Kidney (tissue), 22 donors: ENCODE measurements at places on chromosomes 11 and 22. TPM values are rescaled to one million over a fixed set of nuclear protein-coding genes. Genes with fewer than 3 reads are reported as not detected.

Gene YIF1A
- total RNA-seq = 92.1 TPM

Gene ACR
- total RNA-seq = 1.6 TPM

Gene ATP5MG
- 173 TPM for total RNA-seq

Gene PATE2
- total RNA-seq = not detected

Gene DEPDC7
- total RNA-seq = 2.4 TPM

Gene JAML
- 17.1 TPM for total RNA-seq

Gene MPZL3
- total RNA-seq = 10.0 TPM

Gene MMP12
- total RNA-seq = not detected

Gene APOBEC3B
- total RNA-seq = 2.7 TPM

Gene RIMBP3B
- 0.16 TPM for total RNA-seq

Gene MS4A4A
- total RNA-seq = 49.7 TPM

Gene RDX
- total RNA-seq = 97.3 TPM

Gene OR51A4
- total RNA-seq = not detected

Gene RIC3
- 30.7 TPM for total RNA-seq

Gene NELL1
- total RNA-seq = 0.31 TPM

Gene THY1
- total RNA-seq = 17.5 TPM

Gene TCN1
- total RNA-seq = 1.8 TPM

Gene PYGM
- 8.6 TPM for total RNA-seq

Gene OR4D5
- total RNA-seq = not detected

Gene CCDC116
- 0.22 TPM for total RNA-seq

Gene TMA7B
- total RNA-seq = 0.63 TPM

Gene ESAM
- 63.0 TPM for total RNA-seq

Gene TRIM49
- not detected for total RNA-seq

Gene IRAG1
- total RNA-seq = 38.1 TPM

Gene GUCY1A2
- 16.1 TPM for total RNA-seq

Gene FAM227A
- total RNA-seq = 3.4 TPM

Gene NDUFA6
- 69.0 TPM for total RNA-seq

Gene TNNT3
- total RNA-seq = 0.60 TPM

Gene UBE2L6
- total RNA-seq = 71.4 TPM

Gene MB
- total RNA-seq = not detected

Gene SF3A1
- total RNA-seq = 179 TPM

Gene INPP5J
- 6.2 TPM for total RNA-seq

Gene UPK3A
- total RNA-seq = not detected

Gene CD44
- 235 TPM for total RNA-seq

Gene GAS2L1
- total RNA-seq = 27.2 TPM

Gene FGF19
- not detected for total RNA-seq

Gene PTPRCAP
- 20.3 TPM for total RNA-seq

Gene ZFTA
- total RNA-seq = 14.4 TPM

Gene ELMOD1
- total RNA-seq = 0.47 TPM

Gene REXO2
- total RNA-seq = 66.4 TPM

Gene CDHR5
- total RNA-seq = 7.0 TPM

Gene OR8H2
- not detected for total RNA-seq

Gene GP1BB
- 1.9 TPM for total RNA-seq

Gene ARAP1
- 80.8 TPM for total RNA-seq

Gene MIOX
- 3.5 TPM for total RNA-seq
